ENCODE measurements at places on chromosomes 16 and 17.

GRCh38 chr17:44006598-44007345 lies 2.4 kb downstream of the NAGS start:
- DNase-seq: peak; percentile 100

DNA sequence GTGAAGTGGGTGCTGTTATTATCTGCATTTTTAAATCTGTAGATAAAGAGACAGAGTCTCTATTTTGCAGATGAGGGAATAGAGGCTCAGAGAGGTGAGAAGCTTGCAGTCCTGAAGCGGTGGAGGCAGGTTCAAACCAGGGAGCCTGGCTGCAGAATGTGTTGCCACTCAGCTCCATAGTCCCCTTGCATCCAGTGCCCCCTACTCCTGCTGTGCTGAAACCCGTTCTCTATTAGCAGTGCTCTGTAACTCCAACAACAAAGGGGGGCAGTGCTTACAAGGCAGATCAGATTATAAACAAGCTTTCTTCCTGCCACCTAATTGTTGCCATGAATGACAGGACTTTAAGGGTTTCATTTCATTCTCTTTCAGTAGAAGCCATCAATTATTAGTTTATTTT lies 118.1 kb upstream of the CACNG3 start:
- no peak for DNase-seq

DNA sequence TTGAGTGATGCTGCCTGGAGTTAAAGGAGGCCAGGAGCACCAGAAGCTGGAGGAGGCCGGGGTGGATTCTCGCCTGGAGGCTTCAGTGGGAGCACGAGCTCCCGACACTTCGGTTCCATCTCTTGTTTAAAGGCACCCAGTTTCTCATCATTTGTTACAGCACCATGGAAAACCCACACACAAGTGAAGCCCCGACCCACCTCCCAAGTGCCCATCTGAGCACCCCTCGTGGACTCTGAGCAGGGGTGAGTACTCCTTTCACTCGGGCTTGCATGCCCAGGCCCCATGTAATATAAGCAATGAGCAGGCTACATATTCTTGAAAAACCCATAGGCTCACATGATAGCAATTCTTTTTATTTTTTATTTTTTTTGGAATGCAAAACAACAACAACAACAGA lies 196.9 kb upstream of the MAF start:
- DNase-seq: no peak

DNA sequence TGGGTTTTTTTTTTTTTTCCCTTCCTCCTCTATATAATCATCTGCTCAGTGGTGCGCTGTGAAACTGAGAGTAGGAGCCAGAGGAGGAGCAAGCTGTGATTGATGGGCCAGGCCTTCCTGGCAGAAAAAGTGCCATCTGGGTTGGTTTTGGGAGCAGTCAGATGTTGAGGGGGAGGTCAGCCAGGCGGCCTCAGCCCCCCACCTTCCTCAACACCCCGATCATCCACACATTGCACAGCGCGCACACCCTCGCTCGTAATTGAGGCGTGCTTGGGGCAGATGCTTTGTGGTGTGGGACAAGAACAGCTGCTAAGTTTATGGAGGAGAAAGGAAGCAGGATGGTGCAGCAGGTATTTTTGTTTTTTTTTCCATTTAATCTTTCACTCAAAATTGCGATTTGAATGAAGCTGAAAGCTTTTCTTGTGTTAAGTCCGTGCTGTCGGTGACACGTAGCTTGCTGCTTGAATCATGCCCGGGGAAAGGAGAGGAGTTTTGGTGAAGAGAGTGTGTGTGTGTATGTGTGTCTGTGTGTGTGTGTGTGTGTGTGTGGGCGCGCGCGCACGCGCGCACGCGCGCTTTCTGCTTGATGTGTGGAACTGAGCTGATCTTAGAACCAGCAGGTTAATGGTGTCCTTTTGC lies 177.4 kb downstream of the RBFOX1 start:
- no peak for DNase-seq

DNA sequence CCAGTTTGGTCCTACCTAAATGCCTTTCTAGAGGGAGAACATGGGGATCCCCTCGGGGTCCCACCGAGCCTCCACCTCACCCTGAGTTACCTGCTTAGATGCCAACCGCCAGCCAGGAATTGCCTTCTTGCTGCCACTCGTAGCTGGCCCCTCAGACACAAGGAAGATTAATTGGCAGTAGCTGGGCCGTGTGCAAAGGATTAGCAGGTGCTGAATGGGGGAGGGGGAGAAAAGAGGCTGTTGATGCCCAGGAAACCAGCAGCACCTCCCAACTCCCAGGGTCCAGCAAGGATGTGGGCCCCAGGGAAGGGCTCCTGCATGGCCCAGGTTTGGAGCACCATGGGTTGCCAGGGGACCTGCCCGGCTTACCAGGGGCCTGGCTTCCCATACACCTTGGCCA lies at the start of gene CNGB1:
Gene CNGB1 (minus strand): TSS at position 159 of the 400 bp plus-strand sequence. CDS start 3,842 bp downstream, outside the sequence.
- DNase-seq: no peak

- no peak for DNase-seq
Observed at GRCh38 chr16:66728117-66728787, 23.2 kb downstream of the DYNC1LI2 start.

GRCh38 chr16:1193143-1193824 lies 31.8 kb downstream of the TPSG1 start:
- no peak for DNase-seq

GRCh38 chr16:49439676-49440075 lies 66.1 kb downstream of the C16orf78 start:
- DNase-seq: no peak

GRCh38 chr16:74623214-74623838 lies 16.4 kb upstream of the GLG1 start:
- no peak for DNase-seq
